T follicular helper cell (primary cell): ENCODE measurements at places on chromosomes 12 and 14.

- DNase-seq, result no peak
Measured at GRCh38 chr12:132736378-132736777, 25.3 kb downstream of the ANKLE2 start.

GRCh38 chr14:67971627-67972625 is 152.3 kb downstream of the RAD51B start:
- DNase-seq, result no peak

DNA sequence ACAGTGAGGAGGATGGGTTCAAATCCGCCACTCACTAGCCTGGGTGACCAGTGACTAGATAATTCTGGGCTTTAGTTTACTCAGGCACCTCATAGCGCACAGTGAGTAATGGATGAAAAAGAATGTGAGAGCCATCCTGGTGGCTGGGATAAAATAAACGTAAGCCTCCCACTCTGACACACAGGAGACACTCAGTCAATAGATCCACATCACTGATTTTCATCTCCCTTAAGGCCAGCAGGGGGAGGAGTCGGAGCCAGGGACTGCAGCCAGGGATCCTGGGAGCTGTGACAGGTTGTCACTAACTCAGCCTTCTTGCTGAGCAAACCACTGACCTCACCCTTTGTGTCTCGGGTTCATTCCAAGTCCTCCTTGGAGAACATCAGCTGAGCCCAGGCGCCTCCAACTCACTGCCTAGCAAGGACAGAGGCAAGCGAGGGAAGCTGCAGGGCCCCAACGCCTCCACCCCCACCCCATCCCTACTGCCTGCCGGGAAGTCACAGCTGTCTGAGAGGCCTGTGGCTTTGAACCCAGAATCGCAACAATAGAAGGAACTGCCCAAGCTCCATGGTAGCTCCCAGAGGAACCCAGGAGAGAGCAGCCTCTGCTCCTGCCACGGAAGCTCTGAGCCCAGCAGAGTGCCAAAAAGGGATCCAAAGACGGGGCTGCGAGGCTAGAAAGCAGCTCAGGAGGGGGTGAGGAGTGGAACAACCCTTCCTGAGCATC is 30.7 kb downstream of the PXN start:
- DNase-seq, result no peak

GRCh38 chr12:130879781-130880389 is 8.0 kb downstream of the RAN start:
- no peak for DNase-seq

DNA sequence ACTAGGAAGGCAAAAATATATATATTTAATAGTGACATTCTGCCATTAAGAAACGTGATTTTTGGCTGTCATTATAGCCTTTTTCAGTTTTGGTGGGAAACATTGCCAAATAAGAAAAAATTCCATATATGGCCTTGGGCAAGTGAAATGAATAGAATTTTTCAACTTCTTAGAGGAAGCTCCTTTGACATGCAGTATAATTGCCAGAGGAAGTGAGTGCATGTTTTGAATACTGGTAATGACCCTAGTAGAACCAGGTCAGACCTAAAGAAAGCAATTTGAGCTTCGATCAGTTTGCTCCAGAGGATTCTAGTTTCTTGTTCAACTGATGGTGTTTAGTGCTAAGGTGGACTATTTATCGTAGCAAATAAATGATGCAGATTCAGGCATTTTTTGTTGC is 26.2 kb upstream of the TRIM9 start:
- no peak for DNase-seq

GRCh38 chr12:78062786-78063185 is 232.1 kb downstream of the NAV3 start:
- DNase-seq, result no peak

GRCh38 chr14:83860631-83861155 is 1669.3 kb upstream of the FLRT2 start:
- no peak for DNase-seq

DNA sequence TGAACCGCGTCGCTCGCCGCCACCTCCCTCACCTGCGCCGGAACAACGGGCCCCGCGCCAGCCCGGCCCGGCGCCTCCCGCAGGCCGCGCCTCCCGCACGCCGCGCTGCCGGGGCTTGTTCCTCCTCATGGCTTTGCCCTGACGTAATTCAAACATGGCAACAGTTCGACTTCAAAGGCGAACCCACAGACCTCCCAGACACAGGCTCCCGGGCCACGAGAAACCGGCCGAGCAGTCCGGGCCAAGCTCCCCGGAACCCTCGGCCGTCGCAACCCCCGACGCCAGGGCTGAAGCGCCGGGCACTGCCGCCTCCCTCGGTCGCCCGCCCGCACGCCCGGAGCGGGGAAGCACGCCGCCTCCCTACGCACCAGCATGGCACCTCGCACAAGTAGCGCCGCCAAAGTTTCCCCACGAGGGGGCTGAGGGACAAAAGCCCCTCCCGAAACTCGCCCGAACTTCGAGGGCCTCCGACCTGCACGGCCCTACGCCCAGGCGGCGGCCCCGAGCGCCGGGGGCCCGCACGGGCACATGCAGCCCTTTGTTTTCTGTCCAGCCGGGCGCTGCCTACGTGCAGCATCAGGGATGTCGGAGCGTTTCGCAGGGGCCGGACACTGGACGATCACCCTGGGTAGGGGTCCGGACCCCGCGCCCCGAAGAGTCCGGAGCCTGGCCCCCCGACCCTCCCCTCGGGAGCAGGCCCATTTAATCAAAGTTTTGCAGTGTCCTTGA is 1.7 kb downstream of the SINHCAF start:
- peak; percentile 75 for DNase-seq

DNA sequence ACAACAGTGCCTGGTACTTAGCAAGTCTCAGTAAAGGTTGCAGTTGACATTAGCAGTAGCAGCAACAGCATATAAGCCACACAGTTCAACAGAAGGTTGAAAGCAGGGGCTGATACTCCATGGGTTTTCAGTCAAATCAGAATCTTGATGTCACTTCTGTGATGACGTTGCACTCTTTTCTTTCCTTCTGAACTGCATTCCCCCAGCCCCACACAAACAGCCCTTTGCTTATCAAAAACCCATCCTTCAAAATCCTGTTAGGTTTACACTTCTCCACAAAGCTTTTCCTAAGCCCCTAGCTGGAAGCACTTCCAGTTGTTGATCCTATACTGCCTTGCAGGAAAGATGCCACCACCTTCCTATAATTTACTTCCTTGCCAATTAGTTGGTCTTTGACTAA is 34.0 kb upstream of the KCNK13 start:
- DNase-seq, result no peak

DNA sequence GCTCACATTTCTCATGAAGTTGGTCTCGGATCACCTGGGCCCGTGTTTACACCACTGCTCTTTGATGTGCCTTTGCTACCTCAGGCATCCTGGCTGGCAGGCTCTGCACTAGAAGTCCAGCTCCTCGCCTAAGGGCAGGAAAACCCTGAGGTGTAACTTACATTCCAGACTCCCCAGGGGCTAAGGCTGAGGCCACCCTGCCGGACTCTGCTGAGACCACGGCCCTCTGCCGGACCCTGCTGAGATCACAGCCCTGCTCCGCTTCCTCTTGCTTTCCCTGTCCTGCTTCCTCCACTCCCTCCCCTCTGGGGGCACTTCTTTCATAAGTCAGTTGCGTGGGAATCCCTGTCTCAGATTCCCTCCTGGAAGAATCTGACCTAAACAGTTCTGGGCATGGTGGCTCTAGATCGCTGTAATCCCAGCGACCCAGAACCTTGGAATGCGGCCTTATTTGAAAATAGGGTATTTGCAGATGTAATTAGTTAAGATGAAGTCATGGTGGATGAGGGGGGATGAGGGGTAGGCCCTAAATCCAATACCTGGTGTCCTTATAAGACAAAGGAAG is 17.2 kb downstream of the RILPL1 start:
- DNase-seq, result no peak

DNA sequence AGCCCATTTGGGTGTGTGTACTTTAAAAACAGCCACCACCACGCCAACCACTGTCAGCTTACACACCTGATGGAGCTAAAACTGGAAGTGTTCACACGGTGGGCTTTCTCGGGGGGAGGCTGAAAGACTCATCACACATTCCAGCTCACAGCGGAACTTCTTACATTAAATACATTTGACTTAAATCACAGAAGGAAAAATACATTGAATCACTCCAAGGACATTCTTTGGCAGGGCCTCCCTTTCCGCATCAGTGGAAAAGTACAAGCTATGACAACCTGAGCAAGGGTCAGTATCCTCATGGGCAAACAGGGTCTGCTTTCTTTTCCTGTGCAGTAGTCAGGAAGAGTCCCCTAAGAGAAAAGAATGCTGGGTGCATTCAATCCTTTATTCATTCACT is 31.0 kb upstream of the TC2N start:
- no peak for DNase-seq

- no peak for DNase-seq
Measured at GRCh38 chr12:100329800-100330199, 27.1 kb upstream of the SLC17A8 start.

- no peak for DNase-seq
Measured at GRCh38 chr12:18919871-18920511, 182.1 kb downstream of the CAPZA3 start.

DNA sequence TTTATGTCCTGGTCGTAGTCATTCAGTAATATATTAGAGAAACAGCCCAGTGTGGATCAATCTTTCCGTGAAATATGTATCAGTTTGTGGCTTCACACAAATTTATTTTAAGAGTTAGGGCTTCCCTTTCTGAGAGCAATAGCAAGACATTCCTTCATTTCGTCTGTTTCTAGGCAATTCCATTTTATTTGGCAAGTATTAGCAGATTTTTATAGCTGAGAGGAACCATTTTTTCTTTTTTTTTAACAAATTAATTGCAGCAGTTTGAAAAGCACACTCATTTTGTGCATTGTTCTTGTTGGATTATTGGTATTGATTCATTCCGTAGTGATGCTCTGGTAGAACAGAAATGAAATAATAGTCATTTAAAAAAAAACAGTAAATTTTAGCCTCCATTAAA is 132.9 kb downstream of the SRGAP1 start:
- no peak for DNase-seq

GRCh38 chr14:106843386-106843785 is 1317.0 kb downstream of the TMEM121 start:
- DNase-seq, result no peak

DNA sequence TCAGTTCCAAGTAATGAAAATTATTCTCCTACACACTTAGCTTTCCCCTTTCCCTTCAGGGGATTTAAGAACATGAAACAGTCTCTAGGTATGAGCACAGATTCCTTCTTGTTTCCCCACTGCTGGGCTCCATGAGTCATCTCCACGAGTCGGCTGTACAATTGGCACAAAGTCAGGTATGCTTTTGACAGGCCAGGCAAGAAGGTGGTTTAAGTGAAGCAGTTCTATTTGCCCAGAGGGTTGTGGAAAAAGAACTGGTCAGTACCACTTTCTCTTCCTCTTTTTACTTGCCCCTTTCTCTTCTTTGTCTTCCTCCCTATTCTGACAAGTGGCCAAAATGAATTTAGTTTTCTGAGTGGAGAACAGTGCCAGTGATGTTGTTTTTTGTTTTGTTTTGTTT is 16.3 kb downstream of the DYNC1H1 start:
- no peak for DNase-seq

- no peak for DNase-seq
Measured at GRCh38 chr12:13450231-13451080, 253.9 kb downstream of the EMP1 start.

GRCh38 chr14:55731881-55732498 is 152.0 kb downstream of the KTN1 start:
- DNase-seq, result peak; percentile 29

GRCh38 chr14:105039458-105040205 is 18.7 kb upstream of the CDCA4 start:
- DNase-seq, result no peak

DNA sequence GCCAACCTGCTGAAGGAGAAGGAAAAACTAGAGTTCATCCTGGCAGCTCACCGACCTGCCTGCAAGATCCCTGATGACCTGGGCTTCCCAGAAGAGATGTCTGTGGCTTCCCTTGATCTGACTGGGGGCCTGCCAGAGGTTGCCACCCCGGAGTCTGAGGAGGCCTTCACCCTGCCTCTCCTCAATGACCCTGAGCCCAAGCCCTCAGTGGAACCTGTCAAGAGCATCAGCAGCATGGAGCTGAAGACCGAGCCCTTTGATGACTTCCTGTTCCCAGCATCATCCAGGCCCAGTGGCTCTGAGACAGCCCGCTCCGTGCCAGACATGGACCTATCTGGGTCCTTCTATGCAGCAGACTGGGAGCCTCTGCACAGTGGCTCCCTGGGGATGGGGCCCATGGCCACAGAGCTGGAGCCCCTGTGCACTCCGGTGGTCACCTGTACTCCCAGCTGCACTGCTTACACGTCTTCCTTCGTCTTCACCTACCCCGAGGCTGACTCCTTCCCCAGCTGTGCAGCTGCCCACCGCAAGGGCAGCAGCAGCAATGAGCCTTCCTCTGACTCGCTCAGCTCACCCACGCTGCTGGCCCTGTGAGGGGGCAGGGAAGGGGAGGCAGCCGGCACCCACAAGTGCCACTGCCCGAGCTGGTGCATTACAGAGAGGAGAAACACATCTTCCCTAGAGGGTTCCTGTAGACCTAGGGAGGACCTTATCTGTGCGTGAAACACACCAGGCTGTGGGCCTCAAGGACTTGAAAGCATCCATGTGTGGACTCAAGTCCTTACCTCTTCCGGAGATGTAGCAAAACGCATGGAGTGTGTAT is 2.4 kb downstream of the FOS start:
- peak; percentile 61 for DNase-seq

DNA sequence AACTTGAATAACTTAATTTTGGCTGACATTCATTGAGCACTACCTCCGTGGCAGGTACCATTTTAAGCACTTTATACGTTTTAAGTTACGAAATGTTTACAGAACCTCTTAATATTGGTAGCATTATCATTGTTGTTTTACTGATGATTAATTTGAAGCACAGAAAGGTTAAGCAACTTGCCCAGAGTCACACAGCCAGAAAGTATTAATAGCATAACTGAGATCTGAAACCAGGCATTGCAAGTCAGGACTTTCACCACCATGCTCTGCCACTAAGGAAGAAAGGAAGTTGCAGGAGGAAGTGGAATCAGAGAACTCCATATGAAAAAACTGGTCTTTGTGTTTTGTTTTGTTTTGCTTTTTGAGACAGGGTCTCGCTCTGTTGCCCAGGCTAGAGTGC is 28.2 kb upstream of the BCAT1 start:
- no peak for DNase-seq

DNA sequence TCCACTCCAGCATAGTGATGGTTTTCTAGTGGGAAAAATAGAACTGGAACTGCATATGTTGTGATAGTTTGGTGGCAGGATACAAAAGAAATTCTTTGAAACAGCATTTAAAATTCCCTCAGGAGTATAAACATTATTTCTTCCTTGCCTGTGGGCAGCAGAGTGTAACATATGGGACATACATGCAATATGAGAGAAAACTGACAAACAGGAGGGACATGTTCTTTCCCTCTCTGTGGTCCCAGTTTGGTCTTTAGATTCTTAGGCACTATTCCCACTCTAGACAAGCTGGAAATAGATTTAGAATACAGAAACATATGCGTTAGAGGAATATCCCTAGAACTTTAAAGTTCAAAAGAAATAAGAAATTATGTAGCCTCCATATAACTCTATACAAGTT is 68.0 kb downstream of the MGAT4C start:
- no peak for DNase-seq

DNA sequence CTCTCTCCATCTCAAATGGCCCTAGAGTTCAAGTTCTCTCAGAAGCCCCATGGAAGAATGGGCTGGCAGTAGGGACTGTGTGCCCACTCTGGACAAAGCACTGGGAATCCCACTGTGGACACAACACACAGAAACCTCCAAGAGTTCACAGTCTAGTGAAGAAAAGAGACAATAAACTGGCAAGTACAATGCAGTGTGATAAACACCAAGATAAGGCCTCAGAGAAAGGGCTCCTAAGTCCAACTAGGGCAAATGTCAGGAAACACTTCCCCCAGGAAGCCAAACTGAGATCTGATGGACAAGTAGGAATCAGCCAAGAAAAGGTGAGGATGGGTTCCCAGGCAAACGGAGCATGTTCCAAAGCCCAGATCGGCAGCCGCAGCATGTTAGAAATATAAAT is 5.4 kb downstream of the VSIG10 start:
- DNase-seq, result no peak
